Left ventricle myocardium inferior (tissue), 1 donor: ENCODE measurements at places on chromosomes 5 and 9. TPM values are rescaled to one million over a fixed set of nuclear protein-coding genes. Genes with fewer than 3 reads are reported as not detected.

MYMK gene
- total RNA-seq: not detected

ISL1 gene
- total RNA-seq: not detected

FGFR4 gene
- 0.93 TPM for total RNA-seq

DNA sequence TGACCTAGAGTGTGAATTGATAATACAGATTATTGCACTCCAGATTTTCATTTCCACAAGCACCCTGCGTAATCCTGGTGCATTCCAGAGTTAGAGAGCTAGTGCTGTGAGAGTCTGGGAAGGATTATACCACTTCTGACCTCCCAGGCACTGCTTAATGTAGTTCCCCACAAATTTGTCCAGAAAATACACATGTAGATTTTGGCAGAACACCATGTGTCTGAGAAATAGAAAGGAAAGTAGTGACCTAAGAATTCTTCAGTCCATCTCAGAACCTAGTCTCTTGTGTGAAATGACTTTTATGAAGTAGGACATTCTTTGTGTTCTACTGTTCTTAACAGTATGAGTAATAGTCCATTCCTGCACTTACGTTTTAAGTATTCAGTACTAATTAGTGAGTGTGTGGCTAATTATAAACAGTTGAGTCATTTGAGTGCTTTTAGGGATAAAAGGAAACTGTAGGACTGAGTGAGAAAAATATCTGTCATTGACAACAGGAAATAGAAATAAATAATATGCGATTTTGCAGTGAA is 27.8 kb upstream of the PTPDC1 start:
- no peak for DNase-seq

DNA sequence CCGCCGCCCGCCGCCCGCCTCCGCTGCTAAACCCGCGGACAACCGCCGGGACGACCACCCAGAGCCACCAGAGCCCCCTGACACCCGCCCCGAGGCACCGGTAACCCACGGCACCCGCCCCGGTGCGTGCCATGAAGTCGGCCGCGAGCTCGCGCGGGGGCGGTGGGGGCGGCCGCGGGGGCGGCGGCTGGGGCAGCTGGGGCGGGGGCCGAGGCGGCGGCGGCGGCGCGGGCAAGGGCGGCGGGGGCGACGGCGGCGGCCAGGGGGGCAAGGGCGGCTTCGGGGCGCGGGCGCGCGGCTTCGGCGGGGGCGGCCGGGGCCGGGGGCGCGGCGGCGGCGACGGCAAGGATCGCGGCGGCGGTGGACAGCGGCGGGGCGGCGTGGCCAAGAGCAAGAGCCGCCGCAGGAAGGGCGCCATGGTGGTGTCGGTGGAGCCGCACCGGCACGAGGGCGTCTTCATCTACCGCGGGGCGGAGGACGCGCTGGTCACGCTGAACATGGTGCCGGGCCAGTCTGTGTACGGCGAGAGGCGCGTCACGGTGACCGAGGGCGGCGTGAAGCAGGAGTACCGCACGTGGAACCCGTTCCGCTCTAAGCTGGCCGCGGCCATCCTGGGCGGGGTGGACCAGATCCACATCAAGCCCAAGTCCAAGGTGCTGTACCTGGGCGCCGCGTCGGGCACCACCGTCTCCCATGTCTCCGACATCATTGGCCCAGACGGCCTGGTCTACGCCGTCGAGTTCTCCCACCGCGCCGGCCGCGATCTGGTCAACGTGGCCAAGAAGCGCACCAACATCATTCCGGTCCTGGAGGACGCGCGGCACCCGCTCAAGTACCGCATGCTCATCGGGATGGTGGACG is 499 bp downstream of the FBLL1 start:
- DNase-seq: no peak

DNA sequence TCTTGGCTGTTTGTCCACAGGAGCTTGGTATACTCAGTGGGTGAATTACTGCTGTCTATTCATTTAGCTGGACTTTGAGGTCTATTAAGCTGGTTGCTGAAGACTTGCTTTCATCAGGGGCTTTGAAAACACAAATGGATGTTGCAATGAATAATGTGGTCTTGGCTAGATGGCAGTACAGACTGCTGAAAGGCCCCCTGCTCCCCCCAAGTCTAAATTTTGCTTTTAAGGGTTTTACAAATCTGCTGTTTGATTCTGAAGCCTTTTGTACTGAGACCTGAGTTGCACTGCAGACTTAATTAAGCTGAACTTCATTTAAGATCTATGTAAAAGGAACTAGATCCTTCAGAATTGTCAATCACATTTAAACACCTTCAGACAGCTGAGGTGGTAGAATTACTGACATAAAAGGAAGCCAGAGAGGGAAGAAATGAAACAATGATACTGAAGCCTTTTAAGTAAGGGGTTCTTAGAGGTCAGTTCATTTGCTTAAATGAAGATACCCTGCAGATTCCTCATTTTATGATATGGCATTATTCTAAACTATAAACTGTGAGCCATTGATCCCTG is 37.3 kb downstream of the KCTD16 start:
- no peak for DNase-seq

- DNase-seq: no peak
These were observed 51.3 kb downstream of the CRB2 start for GRCh38 chr9:123407217-123407851.

DNA sequence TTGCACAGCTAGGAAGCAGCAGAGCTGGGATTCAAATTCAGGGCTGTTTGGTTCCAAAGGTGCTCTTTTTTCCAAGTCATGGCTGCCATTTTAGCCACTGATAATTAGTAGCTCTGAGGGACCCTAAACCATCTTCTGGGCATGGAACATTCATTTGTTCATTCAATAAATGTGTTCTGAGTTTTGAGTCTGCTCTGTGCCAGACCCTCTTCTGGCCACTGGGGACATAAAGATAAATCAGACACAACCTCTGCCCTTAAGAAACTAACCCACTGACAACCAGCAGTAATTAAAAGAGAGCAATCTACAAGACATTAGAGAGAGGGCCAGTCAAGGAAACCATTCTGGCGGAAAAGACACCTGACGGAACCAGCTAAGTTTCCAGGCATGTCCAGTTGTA is 2.0 kb upstream of the CPEB4 start:
- DNase-seq: no peak

- peak; percentile 76 for DNase-seq
These were observed 69.3 kb downstream of the ALDH7A1 start for GRCh38 chr5:126525630-126526245.

GRCh38 chr9:87677776-87678587 is 47.9 kb upstream of the CTSL start:
- DNase-seq: no peak

DNA sequence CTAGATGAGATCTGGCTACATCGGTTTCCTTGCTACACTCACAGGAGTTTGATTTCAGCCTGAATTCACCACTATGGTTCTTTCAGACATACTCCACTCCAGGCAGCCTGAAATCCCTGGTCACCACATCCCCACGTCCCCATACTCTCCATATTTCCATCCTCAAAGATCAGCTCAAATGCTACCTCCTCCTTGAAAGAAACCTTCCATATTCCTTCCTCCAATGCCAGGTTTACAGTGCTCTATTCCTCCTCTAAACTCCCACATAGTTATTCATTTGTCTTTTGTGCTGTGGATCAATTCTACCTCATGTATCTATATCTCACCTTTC is 151.7 kb downstream of the GLIS3 start:
- no peak for DNase-seq
